ENCODE measurements at places on chromosomes 5 and 9. TPM values are rescaled to one million over a fixed set of nuclear protein-coding genes. Genes with fewer than 3 reads are reported as not detected.

ZDHHC11 gene
- 0.75 TPM for total RNA-seq

OBP2B gene
- not detected for total RNA-seq

SPINK5 gene
- total RNA-seq = not detected

BARHL1 gene
- not detected for total RNA-seq

IL9 gene
- total RNA-seq = not detected

NDFIP1 gene
- total RNA-seq = 34.5 TPM

NR6A1 gene
- 0.36 TPM for total RNA-seq

THBS4 gene
- total RNA-seq = under 0.01 TPM

SLC26A2 gene
- total RNA-seq = 18.4 TPM

KLHL3 gene
- 13.2 TPM for total RNA-seq

IRX4 gene
- not detected for total RNA-seq

SPINK6 gene
- total RNA-seq = not detected

RANBP3L gene
- not detected for total RNA-seq

ABLIM3 gene
- 31.1 TPM for total RNA-seq

CRB2 gene
- total RNA-seq = not detected

TERT gene
- not detected for total RNA-seq

MINAR2 gene
- not detected for total RNA-seq

GARIN3 gene
- total RNA-seq = not detected

NRG2 gene
- 2.1 TPM for total RNA-seq

NR2F1 gene
- total RNA-seq = 24.9 TPM

ERAP2 gene
- 7.6 TPM for total RNA-seq

ANXA6 gene
- 359 TPM for total RNA-seq

PTPN3 gene
- 2.8 TPM for total RNA-seq

CYSRT1 gene
- total RNA-seq = 0.45 TPM

CD72 gene
- total RNA-seq = not detected

GRIN3A gene
- not detected for total RNA-seq

KIF24 gene
- 2.4 TPM for total RNA-seq
